ENCODE measurements at places on chromosomes 11 and 22.

- no peak for DNase-seq
Observed at GRCh38 chr11:72908032-72908676, 93.9 kb downstream of the ATG16L2 start.

DNA sequence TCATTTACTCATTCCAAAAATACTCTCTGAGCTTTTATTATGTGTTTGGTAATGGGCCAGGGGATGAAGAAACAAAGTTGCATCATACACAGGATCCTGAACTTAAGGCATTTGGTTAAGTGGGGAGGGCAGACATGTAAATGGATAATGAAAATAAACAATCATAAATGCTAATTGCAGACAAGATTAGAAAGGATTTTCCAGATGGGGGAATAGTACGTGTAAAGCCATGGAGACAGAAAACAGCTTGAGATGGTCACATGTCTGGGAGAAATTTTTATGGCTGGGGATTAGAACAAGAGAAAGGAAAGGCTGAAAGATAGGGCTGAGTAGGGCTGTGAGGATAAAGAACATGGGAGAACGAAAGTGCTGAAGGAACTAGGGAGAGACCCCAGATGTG is 534.3 kb upstream of the LARGE1 start:
- DNase-seq, result no peak

DNA sequence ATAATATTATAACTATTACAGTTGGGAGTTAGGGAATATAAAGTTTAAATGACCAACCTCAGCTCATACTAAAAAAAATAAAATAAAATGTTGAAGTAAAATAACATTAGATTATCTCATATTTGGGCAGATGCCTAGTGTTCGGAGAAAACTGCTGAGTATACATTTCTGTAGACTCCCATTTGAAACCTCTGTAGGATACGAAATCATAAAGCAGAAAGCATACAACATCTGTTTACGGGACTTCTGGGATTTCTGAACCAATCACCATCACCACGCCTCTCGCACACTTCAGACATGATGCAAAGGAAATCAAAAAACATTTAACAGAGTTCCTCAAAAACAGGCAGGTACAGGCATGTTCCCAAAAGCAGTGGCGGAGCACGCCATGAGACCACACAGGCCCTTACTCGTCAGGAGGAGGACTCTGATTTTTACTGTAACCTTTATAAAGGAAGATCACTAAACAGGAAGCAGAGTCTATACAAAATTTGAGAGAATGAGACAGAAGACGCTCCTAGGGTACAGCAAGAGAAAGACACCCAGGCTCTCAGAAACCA is 8.6 kb downstream of the ZNF195 start:
- no peak for DNase-seq

GRCh38 chr11:130499828-130500227 is 51.4 kb downstream of the ADAMTS15 start:
- DNase-seq, result no peak

GRCh38 chr11:8697054-8697453 is 14.5 kb downstream of the RPL27A start:
- no peak for DNase-seq

DNA sequence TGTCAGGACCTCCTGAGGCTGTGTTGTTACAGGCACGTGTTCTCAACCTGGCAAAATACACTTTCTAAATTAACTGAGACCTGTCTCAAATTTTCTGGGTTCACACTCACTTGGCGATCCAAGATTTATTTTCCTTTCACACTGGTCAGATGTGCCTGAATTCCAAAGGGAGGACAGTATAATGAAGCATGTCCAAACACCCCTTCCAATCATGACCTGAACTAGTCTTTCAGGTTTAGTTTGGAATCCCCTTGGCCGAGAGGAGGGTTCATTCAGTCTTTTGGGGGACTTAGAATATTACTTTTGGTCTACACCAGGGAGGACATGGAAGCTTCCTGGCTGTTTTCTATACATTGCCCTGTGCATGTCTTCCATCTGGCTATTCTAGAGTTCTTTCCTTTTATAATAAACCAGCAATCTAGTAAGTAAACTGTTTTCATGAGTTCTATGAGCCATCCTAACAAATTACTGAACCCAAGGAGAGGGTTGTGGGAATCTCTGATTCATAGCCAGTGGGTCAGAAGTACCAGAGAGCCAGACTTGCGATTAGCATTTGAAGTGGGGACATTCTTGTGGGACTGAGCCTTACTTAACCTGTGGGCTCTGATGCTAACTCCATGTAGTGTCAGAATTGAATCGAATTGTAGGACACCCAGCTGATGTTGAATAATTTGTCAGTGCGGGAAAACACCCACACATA is 14.8 kb upstream of the TMEM216 start:
- no peak for DNase-seq

DNA sequence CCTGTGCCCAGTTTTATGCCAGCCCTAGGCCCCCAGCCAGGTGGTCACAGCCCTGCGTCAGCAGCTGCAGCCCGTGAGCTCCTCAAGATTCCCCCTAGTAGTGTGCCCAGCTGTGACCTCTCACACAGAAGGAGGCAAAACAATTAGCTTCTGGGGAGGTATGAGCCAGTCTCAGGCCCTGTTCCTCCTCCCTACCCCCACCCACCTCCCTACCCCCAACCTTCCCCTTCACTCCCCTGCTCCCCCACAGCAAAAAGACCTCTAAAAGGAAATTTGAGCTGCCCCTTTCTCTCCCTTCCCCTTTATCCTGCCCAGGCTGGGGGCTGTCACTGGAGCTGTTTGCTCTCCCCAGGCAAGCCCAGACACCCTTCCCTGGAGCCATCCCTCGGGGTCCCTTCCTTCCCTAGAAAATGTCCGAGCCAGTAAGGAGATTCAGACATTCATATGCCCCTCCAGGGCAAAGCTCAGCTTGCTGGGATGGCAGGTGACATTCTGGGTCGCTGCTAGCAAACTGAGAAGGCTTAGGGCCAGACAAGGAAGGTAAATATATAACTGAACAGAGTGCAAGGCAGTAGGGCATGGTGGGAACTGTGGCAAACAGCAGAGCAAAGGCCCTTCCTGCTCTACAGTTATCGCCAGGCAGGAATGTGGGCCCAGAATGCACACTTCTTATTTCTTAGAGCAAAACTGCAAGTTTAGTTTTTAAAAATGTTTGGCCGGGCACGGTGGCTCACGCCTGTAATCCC is 300.2 kb downstream of the MN1 start:
- no peak for DNase-seq

GRCh38 chr11:68296344-68297051 is 15.9 kb upstream of the LRP5 start:
- DNase-seq, result no peak

DNA sequence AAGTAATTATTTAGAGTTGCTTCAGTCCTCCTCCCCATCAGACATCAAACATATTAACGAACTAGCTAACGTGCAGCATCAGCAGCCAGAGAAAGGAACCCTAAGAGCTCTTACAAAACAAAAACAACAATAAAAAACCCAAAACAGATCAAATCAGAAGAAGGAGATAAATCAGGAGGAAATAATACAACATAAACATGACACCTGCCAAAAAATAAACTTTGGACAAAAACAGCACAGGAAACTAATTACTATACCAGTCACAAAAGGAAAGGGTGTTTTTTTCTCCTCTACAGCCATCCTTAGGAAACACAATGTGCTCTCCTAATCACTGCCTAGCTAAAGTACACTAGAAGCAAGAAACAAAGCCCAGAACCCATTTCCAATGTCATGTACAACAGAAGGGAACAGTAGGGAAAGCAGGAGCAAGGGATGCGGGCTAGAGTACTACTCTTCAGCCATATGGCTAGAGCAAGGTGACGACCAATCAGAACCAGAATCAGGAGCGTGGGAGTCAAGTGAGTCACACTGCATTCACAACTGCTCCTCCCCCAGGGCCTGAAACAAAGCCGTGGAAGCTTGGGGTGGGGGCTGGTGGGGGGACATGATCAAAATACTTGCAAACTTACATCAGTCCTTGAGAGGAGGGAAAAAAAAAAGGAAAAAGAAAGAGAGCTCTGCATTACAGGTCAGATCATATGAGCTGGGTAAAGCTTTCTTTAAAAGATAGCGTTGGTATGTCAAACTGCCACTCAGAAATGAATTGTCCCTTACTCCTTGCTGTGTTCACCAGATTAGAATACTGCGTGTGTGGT is 60.4 kb downstream of the LARGE2 start:
- no peak for DNase-seq

DNA sequence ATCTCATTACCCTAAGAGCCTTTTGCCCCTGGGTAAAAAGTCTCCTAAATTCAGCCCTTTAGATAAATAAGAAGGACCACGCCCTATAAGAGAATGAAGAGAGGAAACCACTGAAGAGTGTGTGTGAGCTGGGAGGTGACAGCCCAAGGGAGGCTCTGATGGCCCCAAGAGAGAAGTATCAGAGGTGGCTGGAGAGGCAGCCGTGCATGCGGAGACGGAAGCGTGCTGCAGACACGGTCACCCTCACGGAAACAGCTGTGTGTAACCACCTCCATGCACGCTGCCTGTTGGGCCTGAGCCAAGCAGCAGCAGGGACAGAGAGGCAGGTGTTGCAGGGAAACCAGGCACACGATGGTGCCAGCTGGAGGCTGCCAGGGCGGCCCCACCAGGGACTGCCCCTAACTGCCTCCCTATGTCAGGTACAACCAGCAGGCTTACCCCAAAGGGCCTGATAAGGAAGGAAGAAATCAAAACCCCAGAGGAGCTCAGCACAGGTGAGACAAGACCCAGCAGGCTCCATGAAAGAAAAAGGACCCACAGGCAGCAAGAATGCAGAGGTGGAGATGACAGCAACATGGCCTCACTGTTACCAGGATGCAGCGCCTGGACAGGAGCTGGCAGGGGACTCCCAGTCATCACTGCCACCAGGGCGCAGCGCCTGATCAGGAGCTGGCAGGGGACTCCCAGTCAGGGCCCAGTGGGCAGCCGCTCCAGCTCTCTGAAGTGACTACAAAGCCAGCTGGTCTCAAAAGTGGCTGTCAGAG is 7.8 kb downstream of the LARGE2 start:
- no peak for DNase-seq

DNA sequence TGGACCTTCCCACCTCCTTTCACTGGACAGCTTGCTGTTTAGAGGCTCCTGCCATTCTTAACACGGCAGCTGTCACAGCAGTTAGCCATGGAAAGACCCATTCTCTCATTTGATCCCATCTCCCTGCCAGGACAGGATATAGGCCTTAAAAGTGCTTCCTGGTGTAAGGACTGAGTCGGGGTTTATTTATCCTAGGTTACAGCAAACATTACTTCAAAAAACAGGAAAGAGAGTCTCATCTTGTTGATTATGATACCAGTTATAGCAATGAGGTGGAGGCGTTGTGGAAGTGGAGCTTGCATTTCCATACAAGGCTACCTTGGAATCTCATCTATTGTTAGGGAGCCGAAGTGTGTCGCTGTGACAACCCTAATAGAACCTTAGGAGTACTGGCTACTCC is 17.4 kb upstream of the ETS1 start:
- DNase-seq, result no peak

- no peak for DNase-seq
Observed at GRCh38 chr11:44219830-44220796, 89.8 kb downstream of the ALX4 start.

GRCh38 chr22:22090650-22091399 is 108.2 kb upstream of the TOP3B start:
- no peak for DNase-seq

- no peak for DNase-seq
Observed at GRCh38 chr22:29806196-29806595, 31.9 kb downstream of the ASCC2 start.

DNA sequence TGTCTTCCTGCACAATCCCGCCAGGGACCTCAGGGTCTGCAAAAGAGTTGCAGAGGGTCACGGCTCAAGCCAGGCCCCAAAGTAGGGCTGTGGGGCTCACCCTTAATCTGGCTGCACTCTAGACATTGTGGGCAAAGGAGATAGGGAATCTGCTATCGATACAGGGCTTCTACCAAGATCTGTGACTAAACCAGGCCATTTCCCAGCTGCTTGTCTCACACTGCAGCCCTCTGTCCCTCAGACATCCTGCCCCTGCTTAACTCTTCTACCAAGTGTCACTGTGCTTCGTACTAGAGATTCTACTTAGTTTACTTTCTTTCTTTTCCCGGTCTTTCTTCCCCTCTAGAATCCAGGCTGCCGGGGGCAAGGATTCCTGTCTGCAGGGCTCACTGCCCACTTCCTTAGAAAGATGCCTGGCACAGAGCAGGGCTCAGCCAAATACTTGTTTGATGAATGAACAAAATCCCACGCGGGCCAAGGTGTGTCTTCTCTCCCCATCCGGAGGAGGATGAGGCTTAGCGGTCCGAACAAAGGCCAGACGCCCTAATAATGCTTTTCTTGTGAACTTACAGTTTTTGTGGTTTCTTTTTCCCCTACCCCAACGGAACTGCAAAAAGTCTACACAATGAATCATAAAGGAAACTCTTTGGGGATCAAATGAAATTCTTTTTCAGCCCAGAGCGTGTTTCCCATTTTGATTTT is 61.3 kb upstream of the ANO1 start:
- no peak for DNase-seq

DNA sequence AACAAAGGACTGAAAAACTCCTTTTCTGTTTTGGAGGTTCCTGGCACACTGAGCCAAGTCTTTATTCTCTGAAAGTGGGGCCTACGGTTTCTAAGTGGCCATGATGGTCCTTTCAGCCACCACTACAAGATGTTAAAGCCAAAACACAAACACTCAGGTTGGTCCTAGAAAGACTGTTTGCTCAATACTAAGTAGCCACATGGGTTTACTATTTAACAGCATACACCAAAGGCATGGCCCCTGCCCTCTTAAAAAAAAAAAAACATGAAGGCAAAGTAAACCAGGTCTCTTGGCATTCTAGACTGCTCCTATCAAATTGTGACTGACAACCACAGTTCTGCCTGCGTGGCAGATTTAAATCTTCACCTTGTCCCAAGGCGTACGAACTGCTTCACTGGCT is 123.6 kb upstream of the BID start:
- DNase-seq, result no peak

GRCh38 chr11:120057595-120058581 is 80.0 kb downstream of the TRIM29 start:
- DNase-seq, result no peak

GRCh38 chr22:41415554-41415953 is 31.0 kb downstream of the TOB2 start:
- DNase-seq, result peak; percentile 71

DNA sequence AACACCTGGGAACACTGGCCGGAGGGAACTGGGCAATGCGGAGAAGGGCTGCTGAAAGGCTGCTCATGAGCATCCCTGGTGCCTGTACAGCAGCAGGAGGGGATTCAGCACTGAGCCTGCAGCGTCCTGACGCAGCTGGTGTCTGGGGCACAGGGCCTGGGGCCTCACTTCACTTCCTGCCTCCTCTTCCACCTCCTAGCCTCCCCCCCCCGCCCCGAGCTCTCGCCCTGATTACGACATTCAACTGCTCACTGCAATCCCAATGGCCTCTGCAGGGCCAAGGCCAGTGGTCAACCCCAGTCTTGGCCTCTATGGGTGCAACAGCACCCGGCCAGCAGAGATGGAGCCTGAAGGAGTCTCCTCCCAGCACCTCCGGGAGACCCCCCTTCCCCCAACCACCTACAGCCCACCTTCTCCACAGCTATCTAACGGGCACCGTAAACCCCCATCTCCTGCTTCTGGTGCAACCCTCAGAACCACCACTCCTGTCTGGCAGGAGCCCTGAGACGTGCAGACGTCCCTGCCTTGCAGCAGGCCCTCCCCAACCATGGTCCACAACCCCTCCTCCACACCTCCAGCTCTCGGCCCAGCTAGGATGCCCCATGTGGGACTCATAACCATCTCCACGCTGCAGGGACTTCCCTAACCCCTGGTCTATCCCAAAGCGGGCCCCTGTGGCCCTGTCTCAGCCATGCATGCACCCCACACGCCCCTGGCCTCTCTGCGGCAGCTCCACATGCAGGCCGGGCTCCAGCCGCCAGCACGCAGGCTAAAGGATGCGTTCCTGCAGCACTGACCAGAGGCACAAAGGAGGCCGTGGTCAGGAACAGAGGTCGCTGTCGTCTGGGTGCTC is 38.2 kb downstream of the BRD1 start:
- DNase-seq, result no peak

GRCh38 chr22:40007853-40008710 is 13.3 kb downstream of the FAM83F start:
- DNase-seq, result no peak
